NCI-H2171 (cell line): ENCODE measurements at places on chromosomes 3 and 15.

GRCh38 chr15:75661100-75661755, 13.5 kb downstream of the SNX33 start:
- DNase-seq: no peak

- DNase-seq: no peak
Observed at GRCh38 chr3:63438826-63439371, 160.8 kb downstream of the SYNPR start.

- DNase-seq: no peak
Observed at GRCh38 chr15:93920204-93920603, 311.2 kb upstream of the MCTP2 start.

DNA sequence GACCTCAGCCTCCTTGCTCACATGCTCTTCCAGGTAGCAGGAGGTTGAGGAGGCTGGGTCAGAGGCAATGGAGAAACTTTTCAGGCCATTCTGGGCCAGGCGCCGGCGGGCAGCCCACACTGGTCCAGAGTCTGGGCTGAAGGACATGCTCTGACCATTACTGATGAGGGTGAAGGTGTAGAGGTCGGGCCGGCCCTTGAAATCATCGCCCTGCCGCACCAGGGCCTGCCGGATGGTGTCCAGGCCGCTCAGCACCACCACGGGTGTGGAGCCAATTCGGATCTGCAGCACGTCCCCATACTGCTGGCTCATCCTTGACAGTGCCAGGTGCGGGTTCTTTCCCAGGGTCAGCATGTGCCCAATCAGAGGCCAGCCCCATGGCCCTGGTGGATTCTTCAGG, 2.7 kb downstream of the CYP1A1 start:
- no peak for DNase-seq

GRCh38 chr3:36548712-36549111, 168.4 kb downstream of the STAC start:
- no peak for DNase-seq

DNA sequence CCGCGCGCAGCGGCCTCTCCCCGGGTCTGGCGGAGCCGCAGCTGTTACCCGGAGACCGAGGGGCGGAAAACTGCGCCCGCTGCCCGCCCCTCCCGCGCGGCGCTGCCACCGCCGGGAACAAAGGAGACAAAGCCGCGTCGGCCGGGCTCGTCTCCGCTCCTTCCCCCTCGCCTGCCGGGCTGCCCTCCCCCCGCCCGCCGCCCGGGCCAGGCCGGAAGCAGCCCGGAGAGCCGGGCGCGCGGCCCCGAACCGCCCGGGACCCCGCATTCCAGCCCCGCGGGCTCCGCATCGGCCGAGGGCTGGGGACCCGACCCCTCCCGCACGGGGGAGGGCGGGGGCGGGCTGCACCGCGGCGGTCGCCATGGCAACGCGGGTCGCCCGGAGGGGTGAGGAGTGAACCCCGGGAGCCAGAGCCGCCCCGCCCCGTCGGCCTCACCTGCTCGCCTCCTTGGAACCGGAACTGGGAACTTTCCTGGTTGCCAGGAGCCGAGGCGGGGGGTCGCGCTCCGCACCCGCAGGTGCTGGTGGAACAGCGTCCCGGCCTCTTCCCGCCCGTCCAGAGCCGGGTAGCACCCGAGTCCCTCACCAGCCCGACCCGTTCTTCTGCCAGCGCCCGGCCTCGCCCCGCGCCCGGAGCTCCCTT, 448 bp downstream of the PLXNB1 start:
- DNase-seq: peak; percentile 50

- DNase-seq: no peak
Observed at GRCh38 chr15:60379525-60380274, 18.1 kb downstream of the ANXA2 start.

DNA sequence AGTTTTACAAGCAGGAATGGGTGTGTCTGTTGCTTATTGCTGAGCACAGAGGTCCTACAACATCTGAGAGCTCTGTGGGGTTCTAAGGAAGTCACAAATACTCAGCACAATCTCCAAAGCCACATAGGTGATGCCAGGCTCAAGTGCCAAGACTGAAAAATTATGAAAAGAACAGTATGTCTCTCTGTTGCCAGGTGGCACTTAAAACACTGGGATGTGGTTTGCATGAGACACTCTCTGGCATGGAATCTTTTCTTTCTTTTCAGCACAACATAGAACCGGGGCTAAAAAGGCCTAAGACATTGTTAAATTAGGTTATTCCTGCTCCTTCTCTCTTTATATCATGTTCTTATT, 127.3 kb upstream of the PRICKLE2 start:
- DNase-seq: no peak

GRCh38 chr3:24047513-24047912, 102.4 kb downstream of the NR1D2 start:
- DNase-seq: no peak

DNA sequence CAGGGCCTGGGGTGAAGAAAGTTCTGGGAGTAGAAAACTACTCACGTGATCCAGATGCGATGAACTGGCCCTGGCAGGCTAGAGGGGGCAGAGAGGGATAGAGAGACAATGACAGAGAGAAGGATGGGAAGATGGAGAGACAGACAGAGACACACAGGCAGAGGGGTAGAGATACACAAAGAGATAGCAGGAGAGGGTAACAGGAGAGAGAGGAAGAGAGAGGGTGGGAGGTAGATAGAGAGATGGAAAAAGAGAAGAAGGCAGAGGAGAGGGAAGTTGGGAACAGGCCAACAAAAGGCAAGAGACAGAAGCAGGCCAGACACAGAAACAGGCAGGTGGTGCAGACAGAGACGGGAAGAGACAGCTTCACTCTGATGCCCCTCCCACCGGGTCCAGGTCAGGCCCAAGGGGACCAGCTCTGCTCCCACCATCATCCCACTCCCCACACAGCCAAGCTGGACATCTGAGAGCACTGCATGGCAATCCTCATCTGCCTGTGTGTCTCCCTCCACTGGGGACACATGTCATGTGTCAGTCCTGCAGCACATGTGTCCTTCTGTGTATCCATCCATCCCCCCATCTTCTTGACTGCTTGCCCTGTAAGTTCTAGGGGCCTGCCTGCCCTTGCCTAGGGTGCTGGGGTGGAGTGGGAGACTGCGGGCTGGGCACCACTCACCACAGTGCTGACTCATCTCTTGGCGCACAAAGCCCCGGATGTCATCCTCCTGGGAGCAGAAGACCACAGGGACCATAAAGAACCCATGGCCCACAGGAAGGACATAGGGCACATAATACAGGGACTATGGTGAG, 2.2 kb upstream of the UCN2 start:
- DNase-seq: no peak

DNA sequence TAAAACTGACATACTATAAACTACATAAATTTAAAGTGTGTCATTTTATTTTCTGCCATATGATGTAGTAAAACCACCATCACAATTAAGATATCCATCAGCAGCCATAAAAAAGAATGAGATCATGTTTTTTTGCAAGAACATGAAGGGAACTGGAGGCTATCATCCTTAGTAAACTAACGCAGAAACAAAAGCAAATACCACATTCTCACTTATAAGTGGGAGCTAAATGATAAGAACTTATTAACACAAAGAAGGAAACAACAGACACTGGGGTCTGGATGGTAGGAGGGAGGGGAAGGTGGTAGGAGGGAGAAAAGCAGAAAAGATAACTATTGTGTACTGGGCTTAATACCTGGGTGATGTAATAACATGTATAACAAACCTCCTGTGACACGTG, 24.6 kb downstream of the CCDC14 start:
- no peak for DNase-seq

- no peak for DNase-seq
Observed at GRCh38 chr3:152930516-152930915, 95.6 kb downstream of the P2RY1 start.

- DNase-seq: no peak
Observed at GRCh38 chr15:59995568-59996297, 8.4 kb upstream of the FOXB1 start.

- DNase-seq: no peak
Observed at GRCh38 chr3:152998591-152998990, 163.4 kb upstream of the RAP2B start.

GRCh38 chr15:57878573-57878972, 172.1 kb downstream of the POLR2M start:
- DNase-seq: no peak

DNA sequence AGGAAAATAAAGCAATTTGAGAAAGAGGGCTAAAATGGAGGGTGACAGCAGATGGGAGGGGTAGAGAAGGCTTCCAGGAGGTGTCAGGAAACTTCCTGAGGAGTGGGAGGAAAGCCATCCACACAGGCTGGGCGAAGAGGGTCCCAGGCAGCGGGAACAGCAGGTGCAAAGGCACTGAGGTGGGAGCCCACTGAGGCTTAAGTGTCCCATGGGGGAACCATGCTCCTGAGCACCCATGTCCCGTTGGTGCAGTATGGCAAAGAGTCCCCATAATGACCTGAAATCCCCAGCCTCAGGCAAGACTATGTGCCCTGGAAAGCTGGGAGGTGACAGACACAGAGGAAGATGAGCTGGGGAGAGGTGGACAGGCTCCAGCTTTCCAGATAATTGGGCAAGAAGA, 30.0 kb downstream of the CFAP100 start:
- no peak for DNase-seq

DNA sequence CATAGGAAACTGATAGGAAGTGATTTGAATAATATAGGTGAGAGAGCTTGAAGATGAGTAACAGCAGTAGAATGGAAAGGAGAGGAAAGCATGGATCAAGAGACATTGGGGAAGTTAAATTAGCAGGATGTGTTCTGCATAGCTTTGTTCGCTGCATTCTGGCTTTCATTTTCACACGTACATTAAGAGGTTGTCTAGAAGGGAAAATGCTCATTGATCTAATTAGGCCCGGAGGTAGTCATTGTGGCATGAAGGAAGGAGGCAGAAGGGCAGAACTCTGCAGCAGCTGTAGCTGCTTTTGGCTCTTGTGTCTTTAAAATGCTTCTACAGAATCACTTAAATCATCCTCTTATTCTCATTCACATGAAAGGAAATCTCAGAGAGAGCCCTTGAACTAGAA, 40.3 kb downstream of the KCNAB1 start:
- DNase-seq: no peak

- no peak for DNase-seq
Observed at GRCh38 chr3:187741403-187742350, 3.6 kb downstream of the BCL6 start.

- DNase-seq: no peak
Observed at GRCh38 chr3:185813691-185814215, 11.1 kb downstream of the IGF2BP2 start.

- no peak for DNase-seq
Observed at GRCh38 chr3:129985113-129985512, 10.6 kb downstream of the TRH start.

GRCh38 chr3:131553495-131554247, 50.9 kb upstream of the MRPL3 start:
- DNase-seq: no peak

- DNase-seq: no peak
Observed at GRCh38 chr3:12287727-12288181, 1.1 kb upstream of the PPARG start.

DNA sequence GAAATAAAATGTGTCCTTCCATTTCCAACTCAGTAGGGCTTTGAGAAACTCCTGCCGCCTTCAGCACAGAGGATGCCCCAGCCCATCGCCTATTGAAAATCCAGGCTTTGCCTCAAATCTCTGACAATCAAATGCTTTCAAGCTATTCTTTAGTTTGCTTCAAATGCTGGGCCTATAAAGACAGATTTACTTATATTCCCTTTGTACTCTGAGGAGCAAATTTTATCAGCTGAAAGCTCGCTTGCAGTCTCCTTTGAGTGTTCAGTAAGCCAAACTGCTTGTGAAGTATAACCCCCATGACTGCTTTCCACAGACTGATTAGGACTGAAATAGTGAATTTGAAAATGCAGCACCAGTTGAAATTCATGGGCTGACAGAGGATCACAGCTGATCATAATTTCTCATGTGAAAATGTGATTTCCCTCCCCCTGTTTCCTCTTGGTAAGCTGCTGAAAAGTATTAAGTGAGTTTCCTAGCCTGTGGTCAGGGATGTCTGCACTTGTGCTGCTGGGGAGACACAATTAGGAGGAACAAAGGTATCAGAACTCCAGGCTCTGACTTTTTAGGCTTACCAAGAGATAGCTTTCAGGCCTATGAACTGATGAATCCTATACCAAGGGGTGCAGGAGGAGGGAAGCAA, 563.4 kb upstream of the TGFBR2 start:
- DNase-seq: no peak

GRCh38 chr3:112555535-112556170, 6.1 kb downstream of the ATG3 start:
- DNase-seq: no peak

GRCh38 chr3:29822071-29822470, 541.2 kb downstream of the RBMS3 start:
- no peak for DNase-seq

DNA sequence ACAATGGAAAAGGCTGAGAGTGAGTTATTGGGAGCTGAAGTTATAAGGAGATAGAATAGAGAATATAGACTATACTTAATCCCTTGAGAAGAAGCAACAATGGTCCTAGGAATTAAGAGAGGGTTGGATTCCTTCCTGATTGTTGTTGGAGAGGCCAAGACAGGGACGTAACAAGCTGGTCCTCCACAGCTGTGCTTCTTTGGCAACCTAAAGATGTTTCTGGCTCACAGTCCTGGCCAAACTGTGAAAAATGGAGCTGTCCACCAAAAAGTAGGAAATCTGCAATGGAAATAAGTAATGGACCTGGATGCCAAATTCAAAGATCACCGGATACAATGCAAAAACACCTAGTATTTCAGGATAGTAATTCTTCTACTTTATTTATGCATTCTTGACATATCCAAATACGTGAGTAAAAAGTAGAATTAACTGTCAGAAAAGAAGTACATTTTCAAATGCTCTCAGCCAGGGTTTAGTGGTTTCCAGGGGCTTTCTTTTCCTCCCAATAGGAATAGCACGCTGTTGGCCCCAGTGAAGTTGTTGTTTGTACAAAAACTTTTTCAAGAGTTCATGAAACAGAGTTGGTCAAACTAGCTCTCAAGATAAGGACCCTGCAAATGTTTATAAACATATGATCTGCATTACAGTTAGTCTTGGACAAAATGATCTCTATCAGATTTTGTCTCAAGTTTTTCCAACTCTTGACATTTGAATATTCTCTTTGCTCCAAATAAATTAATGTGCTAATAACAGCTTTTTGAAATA, 28.3 kb downstream of the CERS3 start:
- no peak for DNase-seq

DNA sequence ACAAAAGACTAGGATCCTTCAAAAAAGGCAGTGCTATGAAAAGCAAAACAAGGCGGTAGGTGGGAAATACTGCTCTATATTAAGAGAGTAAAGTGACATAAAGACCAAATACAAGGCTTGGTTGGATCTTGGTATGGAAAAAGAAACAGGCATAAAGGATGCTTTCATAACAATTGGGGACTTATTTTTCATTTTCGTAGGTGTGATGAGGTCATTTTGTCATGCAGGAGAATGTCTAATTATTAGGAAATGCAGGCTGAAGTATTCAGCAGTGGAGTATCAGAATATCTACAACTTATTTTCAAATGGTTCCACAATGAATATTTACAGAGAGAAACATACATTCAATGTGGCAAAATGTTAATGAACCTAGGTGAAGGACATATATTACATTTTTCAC, 9.0 kb downstream of the XPC start:
- no peak for DNase-seq
